ENCODE measurements at places on chromosomes 5 and 9.
A peak's percentile ranks its signal among the peaks of the same experiment; 100 is the strongest.

DNA sequence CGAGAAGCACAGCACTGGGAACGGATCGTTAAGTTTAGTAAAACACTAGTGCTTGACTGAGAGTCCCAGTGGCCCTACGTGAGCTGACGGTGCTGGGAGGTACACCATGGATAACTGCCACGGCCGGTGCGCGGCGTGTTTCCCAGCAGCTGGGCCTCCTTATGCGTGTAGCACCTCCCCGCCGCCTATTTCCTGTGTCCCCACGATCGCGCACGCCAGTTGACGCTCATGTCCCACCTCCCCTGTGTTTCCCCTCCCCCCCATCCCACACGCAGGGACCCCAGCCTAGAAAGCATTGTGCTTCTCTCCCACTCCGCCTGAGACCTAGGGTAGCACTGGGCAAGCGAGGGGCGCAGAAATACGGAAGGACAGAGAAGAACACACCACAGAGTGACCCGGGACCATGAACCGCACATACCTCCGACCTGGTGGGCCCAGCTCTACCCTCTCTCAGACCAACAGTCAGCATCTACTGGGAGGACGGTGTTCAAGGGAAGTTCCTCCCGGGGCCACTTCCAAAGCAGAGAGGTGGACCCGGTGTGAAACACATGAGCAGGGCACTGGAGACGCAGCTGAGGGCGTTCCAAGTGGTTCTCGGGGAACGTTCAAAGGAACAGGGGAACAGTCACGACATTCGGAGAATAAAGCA is 45.6 kb downstream of the DBH start:
- DNase-seq, result no peak

DNA sequence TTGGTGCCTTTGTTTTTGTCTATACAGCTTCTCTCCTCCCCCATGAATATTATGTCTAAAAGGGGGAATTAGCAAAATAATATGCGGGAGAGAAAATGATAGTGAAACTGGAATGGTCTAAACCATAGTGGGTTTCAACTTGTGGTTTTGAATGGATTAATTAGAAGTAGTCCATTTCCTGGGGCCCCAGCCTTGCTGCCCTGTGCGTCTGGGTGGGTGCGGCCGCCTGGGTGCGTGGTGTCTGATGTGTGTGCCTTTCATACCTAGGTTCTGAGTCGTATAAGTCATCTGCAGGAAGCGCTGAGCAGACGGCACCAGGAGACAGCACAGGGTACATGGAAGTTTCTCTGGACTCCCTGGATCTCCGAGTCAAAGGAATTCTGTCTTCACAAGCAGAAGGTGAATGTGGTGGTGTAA is 120.0 kb upstream of the CACNA1B start:
- DNase-seq, result no peak

GRCh38 chr9:92739346-92739970 is 25.2 kb downstream of the BICD2 start:
- no peak for DNase-seq

DNA sequence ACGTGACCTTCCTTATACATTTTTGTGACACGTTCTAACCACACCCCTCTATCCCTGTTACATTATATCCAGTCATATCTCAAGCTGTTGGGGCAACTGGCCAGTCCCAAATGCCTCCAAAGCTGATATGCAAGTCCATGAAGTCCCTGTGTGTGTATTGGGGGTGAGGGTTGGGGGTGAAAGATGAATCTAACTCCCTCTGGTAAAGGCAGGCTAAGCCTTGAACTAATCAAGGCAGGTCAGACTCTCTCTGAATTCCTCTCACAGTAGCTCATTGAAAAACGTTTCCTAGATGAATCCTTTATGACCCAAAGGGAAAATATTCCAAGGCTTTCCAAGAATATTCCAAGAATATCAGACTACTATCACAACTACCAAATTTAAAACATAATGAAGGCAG is 174.4 kb downstream of the MUSK start:
- DNase-seq, result no peak

- no peak for DNase-seq
Observed at GRCh38 chr5:66863243-66864170, 267.3 kb downstream of the MAST4 start.

GRCh38 chr5:39076101-39076756 is 2.0 kb upstream of the RICTOR start:
- no peak for DNase-seq

GRCh38 chr9:129907201-129907600 is 71.9 kb downstream of the USP20 start:
- DNase-seq, result no peak

GRCh38 chr9:134031783-134032182 is 6.5 kb downstream of the BRD3OS start:
- DNase-seq, result no peak

DNA sequence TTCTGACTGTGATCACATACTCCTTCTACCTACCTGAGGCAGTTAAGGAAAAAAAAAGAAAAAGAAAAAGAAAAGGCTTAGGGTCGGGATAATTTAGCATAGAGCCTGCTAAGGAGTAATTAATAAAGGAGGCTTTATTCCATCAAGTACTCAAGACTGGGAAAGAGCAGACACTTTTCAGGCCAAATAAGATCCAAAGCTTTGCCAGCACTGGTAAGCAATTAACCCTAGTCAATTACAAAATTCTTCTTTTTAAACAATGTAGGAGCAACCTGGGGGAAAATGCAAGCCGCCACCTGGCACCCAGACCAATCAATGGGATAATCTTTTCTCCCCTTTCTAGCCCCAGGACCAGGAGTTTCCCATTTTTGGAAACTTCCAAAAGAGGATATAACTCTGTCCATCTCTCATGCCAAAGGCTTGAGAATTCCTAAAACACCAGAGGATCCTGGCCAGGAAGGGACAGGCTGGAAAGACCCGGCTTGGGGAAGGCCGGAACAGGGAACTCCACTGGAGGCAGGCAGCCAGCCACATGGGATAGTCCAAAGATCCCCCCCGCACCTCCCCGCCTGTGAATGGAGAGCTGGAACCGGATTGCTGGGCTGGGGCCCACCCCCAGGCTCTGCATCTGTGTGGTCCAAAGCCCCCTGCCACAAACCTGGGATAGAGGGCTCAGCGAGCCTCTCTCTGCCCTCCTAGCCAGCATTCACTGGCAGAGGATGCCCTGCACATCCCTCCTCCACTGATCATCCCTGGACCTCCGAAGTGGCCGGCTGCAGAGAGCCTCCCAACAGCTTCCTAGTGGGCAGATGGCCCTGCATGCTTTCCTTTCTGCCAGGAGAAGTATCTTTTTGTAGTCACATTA is 117.8 kb downstream of the ZNF354C start:
- DNase-seq, result no peak

DNA sequence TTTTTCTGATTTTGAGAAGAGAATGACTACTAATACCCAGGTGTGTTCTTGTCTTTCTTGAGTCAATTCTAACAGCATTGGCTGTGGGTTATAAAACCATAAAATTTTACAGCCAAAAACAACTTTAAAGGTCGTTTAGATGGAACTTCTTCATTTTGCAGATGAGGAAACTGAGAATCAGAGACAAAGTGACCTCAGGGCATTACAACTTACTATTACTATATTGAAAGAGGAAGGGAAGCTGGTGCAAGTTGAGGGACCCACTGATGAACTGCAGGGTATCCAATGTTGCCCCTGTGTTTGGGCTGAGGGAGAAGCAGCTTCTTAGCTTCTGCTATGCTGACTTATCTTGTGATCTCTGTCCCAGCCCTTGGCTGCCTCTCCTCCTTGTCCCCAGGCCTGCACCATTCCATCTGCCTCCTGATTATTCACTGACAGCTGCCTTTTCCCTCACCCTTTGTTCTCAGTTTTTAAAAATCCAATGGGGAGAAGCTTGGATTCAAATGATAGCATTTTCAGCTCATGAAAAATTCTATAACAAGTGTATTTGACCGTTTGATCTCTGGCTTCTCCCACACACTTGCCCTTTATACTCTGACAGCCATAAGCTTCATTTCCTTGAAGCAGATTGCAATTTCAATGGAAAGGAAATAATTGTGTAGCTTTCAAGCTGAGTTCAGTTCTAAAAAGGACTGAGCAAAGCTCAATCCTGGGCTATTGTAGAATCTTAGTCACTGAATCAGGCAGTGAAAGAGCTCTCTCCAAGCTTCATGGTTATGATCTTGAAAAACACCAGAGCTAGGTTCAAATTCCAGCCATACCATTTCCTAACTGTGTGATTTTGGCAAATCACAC is 68.5 kb downstream of the TMC1 start:
- no peak for DNase-seq

DNA sequence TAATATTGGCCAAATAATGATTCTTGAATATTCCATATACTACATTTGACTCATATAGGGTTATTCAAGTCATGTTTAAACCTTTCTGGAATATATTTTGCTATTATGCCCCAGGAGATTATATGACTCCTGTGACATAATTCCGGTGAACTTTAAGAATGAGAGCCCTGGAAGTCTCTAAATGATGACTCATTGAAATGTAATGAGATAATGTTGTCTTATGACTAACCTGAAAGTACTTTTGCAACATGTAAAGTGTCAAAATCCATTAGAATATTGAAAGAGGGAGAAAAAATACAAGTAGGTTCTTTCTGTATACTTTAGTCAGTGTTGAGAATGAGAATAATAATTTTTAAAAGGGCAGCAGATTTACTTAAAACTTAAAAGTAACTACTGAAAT is 830.4 kb downstream of the MAT2B start:
- DNase-seq, result no peak

DNA sequence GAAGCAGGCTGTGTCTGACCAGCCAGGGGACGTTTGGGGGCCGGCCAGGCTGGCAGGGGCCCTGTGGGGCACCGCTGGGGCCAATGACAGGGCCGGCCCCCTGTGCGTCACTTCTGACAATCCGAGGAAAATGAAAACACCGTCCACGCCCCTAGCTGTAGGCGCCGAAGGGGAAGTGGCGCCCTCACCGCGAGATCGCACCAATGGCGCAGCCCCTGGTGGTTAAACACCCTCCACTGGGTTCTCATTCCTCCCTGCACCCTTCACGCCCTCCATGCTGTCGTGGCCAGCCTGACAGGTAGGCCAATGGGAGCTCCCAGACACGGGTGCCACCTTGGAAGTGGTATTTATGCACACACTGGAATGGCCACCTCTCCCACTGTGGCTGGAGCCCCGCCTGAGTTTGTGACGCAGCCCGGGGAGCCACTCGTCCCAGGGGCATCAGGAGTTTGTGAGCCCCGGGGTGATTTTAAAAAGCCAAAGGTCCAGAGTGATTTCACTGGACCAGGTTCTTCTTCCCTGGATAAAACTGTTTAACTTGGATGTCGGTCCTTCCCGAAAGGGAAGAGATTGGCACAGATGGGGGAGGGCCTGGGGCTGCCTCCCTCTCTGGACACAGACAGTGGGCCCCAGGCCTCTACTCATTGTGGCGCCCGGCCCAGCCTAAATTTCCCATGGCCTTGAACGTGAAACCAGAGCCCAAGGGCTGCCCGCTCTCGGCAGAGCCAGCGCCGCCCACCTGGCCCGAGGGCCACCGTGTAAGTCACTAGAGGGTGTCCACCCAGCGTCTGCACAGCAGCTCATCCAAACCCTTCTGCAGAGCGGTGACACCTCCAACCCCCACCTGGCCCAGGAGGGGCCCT is 49.7 kb downstream of the NKD2 start:
- DNase-seq, result no peak

GRCh38 chr5:99061711-99062110 is 132.9 kb upstream of the CHD1 start:
- DNase-seq, result no peak

DNA sequence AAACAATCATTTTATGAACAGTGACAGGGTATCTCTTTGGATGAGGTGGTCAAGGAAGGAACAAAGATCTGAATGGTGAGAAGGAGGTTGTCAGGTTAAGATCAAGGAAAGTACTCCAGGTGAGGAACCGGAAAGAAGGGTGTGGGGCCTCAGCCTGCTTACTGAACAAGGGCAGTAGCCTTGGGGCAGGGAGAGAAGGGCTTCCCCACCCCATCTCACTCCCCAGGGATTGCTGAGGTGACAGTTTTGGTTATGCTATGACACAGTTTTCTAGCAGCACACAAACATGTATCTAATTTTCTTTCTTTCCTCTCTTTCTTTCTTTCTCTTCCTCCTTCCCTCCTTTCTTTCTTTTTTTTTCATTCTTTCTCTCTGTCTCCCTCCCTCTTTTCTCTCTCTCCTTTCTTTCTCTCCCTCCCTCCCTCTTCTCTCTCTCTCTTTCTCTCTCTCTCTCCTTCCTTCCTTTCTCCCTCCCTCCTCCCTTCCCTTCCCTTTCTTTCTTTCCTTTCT is 4.1 kb upstream of the HDHD3 start:
- no peak for DNase-seq

GRCh38 chr9:71783120-71783523 is 14.8 kb upstream of the CEMIP2 start:
- peak; percentile 53 for DNase-seq

DNA sequence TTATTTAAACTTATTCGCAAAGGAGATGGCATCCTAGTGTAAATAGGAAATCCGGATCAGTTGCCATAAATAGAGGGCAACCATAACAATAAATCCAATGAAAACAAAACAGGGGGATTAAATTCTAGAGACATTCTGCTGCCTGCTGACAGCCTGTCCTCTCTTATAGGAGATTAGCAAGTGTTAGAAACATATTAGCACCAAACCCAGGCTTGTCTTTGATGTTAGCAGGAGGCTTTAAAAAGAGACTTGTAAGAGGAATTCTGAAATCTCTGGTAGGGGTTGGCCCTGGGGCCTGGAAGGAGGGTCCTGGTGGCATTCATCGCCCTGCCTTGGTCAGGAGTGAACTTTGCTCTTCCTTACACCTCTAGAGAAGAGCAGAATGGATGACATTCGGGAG is 21.6 kb downstream of the NDST1 start:
- no peak for DNase-seq

- DNase-seq, result no peak
Observed at GRCh38 chr5:45029553-45029952, 220.8 kb downstream of the MRPS30 start.

- no peak for DNase-seq
Observed at GRCh38 chr5:51391175-51391574, 7.9 kb downstream of the ISL1 start.

GRCh38 chr5:174187481-174187880 is 142.0 kb downstream of the NSG2 start:
- DNase-seq, result no peak

DNA sequence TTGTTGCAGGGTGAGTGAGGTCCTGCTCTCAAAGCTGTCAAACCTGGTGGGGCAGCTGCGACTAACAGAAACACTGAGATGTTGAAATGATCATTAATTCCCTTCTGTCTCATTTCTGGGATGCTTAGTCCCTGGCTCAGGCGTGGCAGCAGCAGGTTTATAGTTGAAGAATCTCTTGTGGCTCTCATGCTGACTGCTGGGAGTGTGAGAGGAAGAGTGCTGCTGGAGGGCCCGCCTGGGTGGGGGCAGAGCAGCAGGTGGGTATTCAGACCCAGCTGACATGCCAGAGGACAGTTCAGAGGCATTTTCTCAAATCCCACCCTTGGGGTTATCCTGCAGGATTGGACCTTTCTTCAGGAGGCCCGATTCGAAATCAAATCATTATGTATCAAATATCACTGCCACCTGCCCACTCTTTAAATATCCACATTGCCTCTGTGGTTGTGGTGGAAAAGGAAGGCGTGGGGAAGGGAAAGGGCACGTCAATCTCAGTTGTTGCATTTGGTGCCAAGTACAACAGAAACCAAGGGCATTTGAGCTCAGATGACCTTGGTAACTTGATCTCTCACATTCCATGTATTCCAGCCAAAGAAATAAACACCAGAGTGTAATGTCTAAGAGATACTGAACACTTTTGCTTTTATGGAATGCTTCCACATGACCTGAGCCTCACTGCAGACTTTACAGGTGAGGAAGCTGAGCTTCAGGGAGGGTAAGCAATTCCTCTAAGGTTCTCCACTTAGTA is 224.3 kb downstream of the AOPEP start:
- no peak for DNase-seq

Measured in stimulated activated CD4-positive, alpha-beta T cell treated with anti-CD3 and anti-CD28 coated beads, Interleukin-1b, Interleukin-23, amount 100 ng/mL, for 1 hour (primary cell).